ENCODE measurements at places on chromosomes 7 and 10. TPM values are rescaled to one million over a fixed set of nuclear protein-coding genes. Genes with fewer than 3 reads are reported as not detected.

DNA sequence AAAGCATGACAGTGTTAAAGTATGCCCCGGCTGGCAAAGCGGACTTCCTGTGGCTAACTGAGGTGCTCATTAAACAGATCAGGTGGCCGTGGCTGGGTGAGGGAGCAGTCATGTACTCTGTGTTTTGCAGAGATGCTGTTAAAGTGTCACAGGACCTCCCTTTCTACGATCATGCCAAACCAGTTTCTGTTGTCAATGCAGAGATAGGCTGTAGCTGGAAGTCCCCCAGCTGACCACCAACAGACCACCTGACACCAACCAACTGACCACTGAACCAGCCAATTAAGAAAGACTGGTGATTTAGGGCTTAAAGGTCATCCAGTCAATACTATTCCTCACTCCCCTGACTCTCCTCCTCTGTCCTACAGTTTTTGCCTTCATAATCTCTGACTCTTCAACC lies 431.1 kb upstream of the LRGUK start:
- no peak overlapping the region for H3K4me3 ChIP-seq
- H3K36me3 ChIP-seq: no peaks in the 10 kb centered on the region
- no peak for DNase-seq

DNA sequence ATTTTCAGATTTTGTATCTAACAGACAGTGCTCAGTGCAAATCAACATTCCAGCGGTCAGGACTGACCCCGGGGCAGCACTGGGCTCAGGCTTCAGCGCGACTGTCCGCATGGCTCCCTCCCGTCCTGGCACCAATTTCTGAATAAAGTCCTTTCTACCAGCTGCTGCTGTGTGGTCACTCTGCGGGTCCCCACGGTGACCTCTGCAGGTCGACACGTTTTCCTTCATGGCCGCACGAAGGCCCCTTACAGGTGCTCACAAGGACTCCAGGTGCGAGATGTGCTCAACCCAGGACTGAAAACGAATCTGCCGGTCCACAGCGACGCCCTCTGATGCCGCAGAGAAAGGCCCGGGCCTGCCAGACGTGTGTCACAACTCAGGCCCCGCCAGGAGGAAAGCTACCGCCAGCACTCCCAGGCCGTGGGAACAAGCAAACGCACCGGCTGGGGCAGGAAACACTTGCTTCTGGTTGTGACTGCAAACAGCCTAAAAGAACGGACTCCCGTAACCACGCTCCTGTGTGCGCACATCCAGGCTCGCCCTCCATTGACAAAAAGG lies 3.7 kb upstream of the UTF1 start:
- H3K27ac ChIP-seq: no peak overlapping the region
- no peak overlapping the region for H3K4me3 ChIP-seq
- DNase-seq: no peak
- H3K27me3 ChIP-seq: no peaks in the 10 kb centered on the region

Gene LIPK
- total RNA-seq: not detected

GRCh38 chr10:110834629-110835301 lies 37.0 kb upstream of the PDCD4 start:
- H3K4me1 ChIP-seq: peaks cover 26% of the 10 kb centered on the region
- H3K36me3 ChIP-seq: no peaks in the 10 kb centered on the region
- no peaks in the 10 kb centered on the region for H3K27me3 ChIP-seq
- H3K4me3 ChIP-seq: no peak overlapping the region
- DNase-seq: peak; percentile 19
- no peak overlapping the region for H3K27ac ChIP-seq

DNA sequence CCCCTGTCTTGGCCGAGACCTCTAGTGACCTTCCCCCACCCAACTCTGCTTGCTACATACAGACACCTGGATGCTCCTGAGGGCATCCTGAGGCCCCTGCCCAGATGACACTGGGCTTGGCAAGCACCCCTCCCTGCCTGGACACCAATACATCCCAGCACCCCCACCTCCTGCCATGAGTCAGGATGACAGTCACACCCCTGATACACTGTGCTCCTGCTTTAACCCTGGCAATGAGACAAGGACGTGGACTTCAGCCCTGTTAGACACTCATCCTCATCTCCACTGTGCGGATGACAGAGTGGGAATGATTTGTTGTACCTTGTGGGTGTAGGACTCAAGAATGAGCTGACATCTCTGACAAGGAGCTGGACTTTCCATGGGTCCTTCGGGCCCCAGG lies 186.3 kb upstream of the ADCY1 start:
- H3K27ac ChIP-seq: no peak overlapping the region
- no peak overlapping the region for H3K4me3 ChIP-seq
- no peaks in the 10 kb centered on the region for H3K36me3 ChIP-seq
- H3K27me3 ChIP-seq: no peaks in the 10 kb centered on the region
- no peak for DNase-seq

GRCh38 chr10:95262763-95263518 lies 27.9 kb downstream of the PDLIM1 start:
- DNase-seq: no peak
- H3K4me1 ChIP-seq: no peaks in the 10 kb centered on the region
- H3K36me3 ChIP-seq: no peaks in the 10 kb centered on the region
- H3K27ac ChIP-seq: no peak overlapping the region
- H3K4me3 ChIP-seq: no peak overlapping the region
- H3K27me3 ChIP-seq: no peaks in the 10 kb centered on the region

Gene TMEM178B
- total RNA-seq: 0.76 TPM

DNA sequence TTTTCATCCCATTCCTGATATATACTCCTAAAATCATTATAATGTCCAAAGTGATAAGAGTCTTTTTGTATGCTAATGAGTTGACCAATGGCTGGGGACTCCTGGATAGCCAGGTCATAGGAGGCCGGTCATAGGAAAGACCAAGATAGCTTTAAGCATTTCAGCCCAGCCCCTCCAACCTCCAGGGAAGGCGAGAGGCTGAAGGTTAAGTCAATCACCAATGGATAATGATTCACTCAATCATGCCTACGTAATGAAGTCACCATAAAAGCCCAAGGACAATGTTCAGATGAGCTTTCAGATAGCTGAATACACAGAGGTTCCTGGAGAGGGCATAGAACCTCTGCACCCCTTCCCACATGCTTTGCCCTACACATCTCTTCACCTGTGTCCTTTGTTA lies 75.7 kb downstream of the VWDE start:
- H3K27ac ChIP-seq: no peak overlapping the region
- H3K4me1 ChIP-seq: no peaks in the 10 kb centered on the region
- DNase-seq: no peak
- H3K36me3 ChIP-seq: no peaks in the 10 kb centered on the region
- H3K27me3 ChIP-seq: no peaks in the 10 kb centered on the region

Gene CDNF
- total RNA-seq: 1.7 TPM

Gene PCLO
- total RNA-seq: not detected

Gene BLVRA
- 19.3 TPM for total RNA-seq

DNA sequence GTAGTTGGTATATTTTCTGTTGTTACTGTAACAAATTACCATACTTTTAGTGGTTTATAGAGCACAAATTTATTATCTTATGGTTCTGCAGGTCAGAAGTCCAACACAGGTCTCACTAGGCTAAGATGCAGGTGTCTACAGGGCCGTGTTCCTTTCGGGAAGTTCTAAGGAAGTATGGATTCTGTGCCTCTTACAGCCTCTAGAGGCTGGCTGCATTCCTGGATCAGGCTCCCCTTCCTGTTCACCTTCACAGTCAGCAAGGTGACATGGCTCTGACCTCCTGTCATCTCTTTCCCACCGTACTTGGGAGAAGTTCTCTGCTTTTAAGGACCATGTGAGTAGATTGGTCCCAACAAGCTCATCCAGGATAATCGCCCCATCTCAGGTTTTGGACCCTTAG lies 37.3 kb downstream of the BMPR1A start:
- no peak overlapping the region for H3K4me3 ChIP-seq
- no peaks in the 10 kb centered on the region for H3K27me3 ChIP-seq
- H3K27ac ChIP-seq: no peak overlapping the region
- peaks cover 4% of the 10 kb centered on the region for H3K4me1 ChIP-seq
- DNase-seq: no peak
- no peaks in the 10 kb centered on the region for H3K36me3 ChIP-seq

GRCh38 chr10:71989661-71990454 lies 25.7 kb downstream of the CHST3 start:
- no peaks in the 10 kb centered on the region for H3K27me3 ChIP-seq
- H3K36me3 ChIP-seq: no peaks in the 10 kb centered on the region
- H3K27ac ChIP-seq: no peak overlapping the region
- DNase-seq: no peak
- no peak overlapping the region for H3K4me3 ChIP-seq

GRCh38 chr7:87144173-87144657 lies 8.0 kb upstream of the DMTF1 start:
- no peaks in the 10 kb centered on the region for H3K36me3 ChIP-seq
- no peak overlapping the region for H3K4me3 ChIP-seq
- no peak overlapping the region for H3K27ac ChIP-seq
- DNase-seq: no peak

- no peak overlapping the region for H3K4me3 ChIP-seq
- H3K36me3 ChIP-seq: no peaks in the 10 kb centered on the region
- DNase-seq: no peak
- no peak overlapping the region for H3K27ac ChIP-seq
- no peaks in the 10 kb centered on the region for H3K27me3 ChIP-seq
These were observed 167.7 kb upstream of the INHBA start for GRCh38 chr7:41870461-41871138.

DNA sequence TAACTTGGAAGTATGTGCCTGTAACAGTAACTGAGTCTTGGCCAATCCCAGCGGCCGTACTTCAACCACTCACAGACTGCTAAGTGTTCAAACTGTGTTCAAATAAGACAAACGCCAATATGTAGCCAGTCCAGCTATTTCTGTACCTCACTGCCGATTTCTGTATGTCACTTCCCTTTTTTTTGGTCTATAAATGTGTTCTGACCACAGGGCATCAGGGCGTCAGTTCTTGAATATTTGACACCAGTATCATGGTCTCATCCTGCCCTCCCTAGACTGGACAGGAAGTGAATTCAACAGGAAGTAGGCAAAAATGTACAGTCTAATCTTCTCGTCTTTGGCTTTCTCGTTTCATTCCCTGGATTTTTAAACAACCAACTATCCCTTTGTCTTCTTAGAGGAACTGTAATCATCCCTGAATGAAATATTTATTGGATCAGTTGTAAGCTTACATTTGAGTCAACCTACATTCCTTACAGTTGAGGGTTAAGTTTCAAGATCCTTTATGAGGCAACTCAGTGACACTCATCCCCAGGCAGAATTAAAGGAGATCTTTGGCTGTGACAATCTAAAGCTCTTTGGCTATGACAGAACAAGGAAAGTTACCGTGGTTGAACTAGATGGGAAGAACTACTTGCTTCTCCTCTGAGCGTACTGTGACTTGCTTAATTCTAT lies 232.7 kb downstream of the NSUN6 start:
- DNase-seq: no peak
- no peak overlapping the region for H3K4me3 ChIP-seq
- no peaks in the 10 kb centered on the region for H3K4me1 ChIP-seq
- H3K27me3 ChIP-seq: no peaks in the 10 kb centered on the region
- H3K27ac ChIP-seq: no peak overlapping the region

DNA sequence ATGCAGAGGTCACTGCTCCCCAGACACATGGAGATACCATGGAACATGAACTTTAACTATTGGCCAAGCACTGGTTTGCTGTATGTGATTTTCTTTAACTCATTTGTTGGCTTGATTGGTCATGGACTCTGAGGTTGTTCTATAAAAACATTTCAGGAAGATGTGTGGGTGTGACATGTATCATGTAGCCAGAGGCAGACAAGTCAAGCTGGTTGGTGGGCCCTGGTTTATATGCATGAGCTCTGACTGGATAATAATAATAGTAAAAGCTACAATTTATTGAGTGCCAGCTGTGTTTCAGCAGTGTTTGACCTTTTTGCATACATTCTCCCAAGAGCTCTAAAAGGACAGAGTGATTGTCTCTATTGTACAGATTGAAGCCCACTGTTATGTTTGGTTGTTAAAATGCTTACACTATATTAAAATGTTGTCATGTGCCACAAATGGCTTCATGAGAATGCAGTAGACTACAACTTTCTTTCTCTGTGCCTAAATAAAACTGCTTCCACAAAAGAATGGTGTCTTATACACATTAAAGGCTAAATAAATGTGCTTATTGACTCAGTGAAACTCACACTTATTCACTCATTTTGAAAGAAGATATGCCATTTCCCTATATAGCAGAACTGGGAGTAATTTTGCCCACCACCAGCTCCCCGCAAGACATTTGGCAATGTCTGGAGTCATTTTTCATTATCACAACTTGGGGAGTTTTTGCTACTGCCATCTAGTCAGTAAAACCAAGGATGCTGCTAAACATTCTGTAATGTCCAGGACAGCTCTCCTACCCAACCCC lies 243.6 kb upstream of the NFE2L3 start:
- H3K27ac ChIP-seq: no peak overlapping the region
- H3K4me1 ChIP-seq: no peaks in the 10 kb centered on the region
- H3K4me3 ChIP-seq: no peak overlapping the region
- H3K27me3 ChIP-seq: no peaks in the 10 kb centered on the region

GRCh38 chr7:153507885-153508284 lies 544.3 kb upstream of the DPP6 start:
- no peaks in the 10 kb centered on the region for H3K27me3 ChIP-seq
- H3K4me3 ChIP-seq: no peak overlapping the region
- no peak overlapping the region for H3K27ac ChIP-seq
- no peaks in the 10 kb centered on the region for H3K4me1 ChIP-seq
- no peak for DNase-seq
- H3K36me3 ChIP-seq: no peaks in the 10 kb centered on the region

Gene PIK3CG
- 32.6 TPM for total RNA-seq

Data from CD4-positive, alpha-beta memory T cell (primary cell).